Fibroblast of skin of right biceps (primary cell): ENCODE measurements at places on chromosomes 7 and 10.

- no peak for DNase-seq
These were observed 9.2 kb downstream of the GTPBP4 start for GRCh38 chr10:997266-998022.

- DNase-seq, result no peak
These were observed 916 bp upstream of the EEPD1 start for GRCh38 chr7:36151921-36152755.

DNA sequence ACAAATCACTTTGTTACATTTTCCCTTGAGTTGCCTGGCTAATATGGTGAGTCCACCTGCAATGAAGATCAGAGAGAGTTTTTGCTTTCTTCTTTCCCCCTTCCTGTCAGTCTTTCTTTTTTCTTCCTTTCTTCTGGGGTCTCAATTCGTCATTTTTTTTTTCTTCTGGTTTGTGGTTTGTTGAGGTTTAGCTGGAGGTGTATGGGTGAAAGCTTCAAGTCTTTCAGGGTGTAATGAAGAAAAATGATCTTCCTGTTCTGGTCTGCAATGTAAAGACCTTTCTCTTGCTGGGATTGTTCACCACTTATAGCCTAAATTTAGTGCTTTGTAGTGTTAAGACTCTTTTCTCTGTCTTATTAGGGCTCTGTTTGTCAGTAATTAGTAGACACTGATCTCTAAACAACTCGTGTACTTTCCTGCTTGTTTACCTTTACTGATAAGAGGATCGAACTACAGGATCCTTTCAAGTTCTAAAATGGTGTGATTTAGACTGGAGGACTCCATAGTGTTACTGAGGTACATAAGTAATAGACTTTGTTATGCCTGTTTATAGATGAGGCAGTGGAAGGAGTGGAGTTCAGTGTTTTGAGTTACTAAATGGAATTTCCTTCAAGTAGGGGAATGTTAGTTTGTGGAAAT, 129.1 kb downstream of the SUGCT start:
- no peak for DNase-seq

DNA sequence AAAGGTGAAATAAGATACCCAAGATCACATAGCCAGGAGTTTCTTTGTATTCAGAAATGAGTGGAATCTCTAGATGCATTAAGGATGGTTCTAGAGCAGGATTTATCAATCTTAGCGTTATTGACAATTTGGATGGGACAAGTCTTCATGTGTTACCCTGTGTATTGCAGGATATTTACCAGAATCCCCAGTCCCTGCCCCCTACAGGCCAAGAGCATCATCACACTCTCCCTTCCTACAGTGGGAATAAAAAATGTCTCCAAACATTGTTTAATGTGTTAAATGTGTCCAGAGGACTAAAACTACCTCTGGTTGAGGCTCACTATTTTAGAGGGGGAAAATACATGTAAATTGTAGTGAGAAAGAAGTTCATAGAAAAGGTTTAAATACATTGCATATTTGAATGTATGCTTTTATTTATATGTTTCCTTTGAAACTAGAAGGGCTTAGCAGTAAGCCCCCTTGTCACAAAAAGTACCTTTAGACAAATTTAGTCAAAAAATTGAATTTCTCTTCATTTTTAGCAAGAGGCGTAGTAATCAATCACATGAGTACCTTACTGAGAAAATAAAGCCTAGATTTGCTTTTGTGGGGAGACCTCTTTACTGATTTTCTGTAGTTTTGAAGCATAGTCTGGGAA, 141.2 kb downstream of the MLLT10 start:
- DNase-seq, result peak; percentile 24

GRCh38 chr10:114077347-114077746, 33.7 kb downstream of the ADRB1 start:
- DNase-seq, result no peak

GRCh38 chr7:66768865-66769832, 28.6 kb downstream of the RABGEF1 start:
- DNase-seq, result peak; percentile 8

DNA sequence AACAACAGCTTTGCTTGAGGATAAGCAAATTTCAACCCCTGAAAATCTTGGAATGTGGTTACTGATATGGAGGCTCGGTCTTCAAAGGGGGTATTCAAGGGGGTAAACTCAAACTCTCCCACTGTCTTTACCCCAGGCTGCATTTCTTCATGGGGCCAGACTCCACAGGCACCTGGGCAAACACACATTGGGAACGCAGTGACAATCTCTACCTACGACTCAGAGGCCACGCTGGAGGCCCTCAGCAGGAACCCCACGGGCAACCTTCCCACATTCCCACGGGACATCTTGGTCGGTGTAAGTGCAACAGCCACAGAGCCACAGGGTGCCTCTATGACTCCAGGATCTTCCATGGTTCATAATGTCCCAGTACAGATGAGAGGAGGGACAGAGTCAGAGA, 2.2 kb upstream of the INSIG1 start:
- no peak for DNase-seq

DNA sequence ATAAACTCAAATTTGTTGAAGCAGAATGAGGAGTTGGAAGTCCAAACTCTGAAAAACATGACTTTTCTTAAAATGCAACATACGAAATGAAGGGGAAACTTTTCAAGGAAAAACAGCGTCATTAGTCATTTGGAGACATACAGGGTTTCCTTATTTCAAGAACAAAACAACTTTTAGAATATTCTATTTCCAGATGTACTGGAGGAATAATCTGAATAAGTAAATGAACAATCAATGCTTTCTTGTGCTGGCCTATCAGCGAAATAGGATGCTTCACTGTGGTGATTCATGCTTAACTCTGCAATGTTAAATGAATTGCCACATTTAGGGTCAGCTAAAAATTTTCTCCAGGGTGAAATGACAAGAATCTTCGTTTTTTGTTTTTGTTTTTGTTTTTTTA, 114.3 kb downstream of the SEMA3C start:
- no peak for DNase-seq
